Eye (tissue), 1 donor: ENCODE measurements at places on chromosomes 4 and X.

GRCh38 chr4:120672558-120673147 lies 249.9 kb downstream of the PRDM5 start:
- no peak for DNase-seq

- no peak for DNase-seq
Observed at GRCh38 chr4:92368653-92369052, 64.9 kb downstream of the GRID2 start.

DNA sequence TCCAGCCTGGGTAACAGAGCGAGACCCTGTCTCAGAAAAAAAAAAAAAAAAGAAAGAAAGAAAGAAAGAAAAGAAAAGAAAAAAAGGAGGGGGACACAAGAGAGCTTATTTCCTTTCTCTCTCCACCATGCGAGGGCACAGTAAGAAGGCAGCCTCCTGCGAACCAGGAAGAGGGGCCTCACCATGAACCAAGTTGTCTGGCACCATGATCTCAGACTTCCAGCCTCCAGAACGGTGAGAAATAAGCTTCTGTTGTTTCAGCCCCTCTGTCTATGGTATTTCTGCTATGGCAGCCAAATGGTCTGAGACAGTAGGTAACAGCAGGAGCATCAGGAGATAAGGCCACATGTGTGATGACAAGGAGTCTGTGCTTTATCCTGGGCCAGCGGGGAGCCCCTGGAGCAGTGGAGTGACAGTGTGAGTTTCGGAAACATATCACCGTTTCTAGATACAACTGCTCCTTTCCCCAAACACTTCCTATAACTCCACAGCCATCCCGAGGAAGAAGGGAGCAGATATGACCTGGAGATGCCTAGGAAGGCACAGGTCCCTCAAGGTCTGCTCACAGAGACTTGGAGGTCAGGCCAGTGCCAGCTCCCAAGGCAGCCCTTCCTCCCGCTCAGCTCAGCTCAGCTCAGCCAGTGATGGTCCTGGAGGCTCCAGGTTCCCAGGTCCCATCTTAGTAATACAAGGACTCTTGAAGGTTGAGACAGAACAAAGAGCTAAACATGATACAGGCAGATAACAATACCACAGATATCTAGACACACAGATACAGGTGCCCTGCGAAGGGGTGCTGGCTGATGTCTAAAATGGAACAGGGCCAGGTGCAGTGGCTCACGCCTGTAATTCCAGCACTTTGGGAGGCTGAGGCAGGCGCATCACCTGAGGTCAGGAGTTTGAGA lies 17.7 kb downstream of the JAKMIP1 start:
- no peak for DNase-seq

DNA sequence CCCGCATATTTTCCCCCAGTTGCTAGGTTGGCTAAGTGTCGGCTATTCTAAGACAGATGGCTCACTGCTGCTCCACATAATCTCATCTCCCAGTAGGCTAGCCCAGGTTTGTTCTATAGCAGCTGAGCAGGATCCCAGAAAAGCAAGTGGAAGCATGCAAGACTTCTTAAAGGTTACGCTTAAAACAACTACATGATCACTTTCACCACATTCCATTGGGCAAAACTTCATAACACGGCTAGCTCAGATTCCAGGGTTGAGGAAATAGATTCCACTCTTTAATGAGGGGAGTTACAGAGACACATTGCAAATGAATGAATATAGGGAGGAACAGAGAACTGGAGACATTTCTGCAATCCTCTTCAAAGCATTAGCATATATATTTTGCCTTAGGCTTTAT lies 12.9 kb upstream of the RAB33B start:
- DNase-seq, result no peak

DNA sequence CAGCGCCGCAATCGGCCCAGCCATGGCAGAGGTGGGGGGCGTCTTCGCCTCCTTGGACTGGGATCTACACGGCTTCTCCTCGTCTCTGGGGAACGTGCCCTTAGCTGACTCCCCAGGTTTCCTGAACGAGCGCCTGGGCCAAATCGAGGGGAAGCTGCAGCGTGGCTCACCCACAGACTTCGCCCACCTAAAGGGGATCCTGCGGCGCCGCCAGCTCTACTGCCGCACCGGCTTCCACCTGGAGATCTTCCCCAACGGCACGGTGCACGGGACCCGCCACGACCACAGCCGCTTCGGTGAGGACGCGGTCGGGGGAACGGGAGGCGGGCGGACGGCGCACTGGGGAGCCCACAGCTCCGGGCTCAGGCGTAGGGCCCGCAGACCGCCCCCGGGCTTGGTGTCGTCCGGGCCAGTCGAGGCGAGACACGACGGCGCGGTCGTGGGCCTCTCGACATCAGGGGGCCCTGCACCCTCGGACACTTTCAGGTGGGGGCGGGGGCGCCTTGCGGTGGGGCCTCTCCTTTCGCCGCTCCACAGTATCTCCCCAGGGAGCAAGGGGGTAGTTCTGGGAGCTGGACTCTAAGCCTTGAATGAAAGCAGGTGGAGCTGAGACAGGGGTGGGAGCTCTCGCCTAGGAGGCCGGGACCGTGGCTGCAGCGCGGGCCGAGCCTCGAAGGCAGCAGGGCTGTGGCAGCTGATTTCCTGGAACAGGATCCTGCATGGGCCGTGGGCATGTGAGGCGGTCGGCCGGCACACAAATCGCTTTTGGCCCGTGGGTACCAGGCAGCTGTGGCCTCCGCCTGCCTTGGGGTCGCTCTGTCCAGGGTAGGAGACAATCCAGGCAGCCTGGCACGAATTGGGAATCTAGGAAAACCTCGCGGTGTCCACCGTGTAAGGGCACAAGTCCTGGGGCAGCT lies 722 bp downstream of the FGF16 start:
- no peak for DNase-seq

DNA sequence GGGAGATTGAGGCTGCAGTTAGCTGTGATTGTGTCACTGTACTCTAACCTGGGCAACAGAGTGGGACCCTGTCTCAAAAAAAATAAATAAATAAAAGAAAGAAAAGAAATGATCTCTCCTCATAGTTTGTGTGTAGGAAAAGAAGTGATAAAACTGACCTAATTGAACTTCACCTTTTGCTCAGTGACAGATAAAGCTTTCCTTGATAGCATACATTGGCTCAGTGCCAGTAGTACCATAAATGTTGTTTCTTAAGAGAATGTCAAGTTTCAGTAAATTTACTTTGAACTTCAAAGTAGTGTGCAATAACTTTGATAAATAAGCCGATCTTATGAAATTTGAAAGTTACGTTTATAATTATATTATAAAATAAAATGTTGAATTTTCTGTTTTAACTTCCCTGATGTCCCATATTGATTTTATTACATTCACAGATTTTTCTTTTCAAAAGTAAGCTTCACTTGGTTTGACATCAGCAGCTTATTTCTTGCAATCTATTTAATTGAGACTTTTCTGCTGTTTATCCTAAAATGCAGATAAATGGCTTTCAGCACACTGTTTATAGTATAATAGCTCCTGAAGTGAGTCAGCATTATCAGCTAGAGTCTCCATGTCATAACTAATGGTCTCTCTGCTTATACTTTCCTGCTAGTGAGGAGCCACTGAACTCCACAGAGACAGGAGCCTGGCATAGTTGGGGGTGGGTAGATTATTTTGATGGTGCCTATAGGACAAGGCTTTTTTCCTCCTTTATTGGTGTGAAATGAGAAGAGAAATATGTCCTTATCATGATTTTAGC lies 330.1 kb downstream of the BMPR1B start:
- DNase-seq, result no peak

DNA sequence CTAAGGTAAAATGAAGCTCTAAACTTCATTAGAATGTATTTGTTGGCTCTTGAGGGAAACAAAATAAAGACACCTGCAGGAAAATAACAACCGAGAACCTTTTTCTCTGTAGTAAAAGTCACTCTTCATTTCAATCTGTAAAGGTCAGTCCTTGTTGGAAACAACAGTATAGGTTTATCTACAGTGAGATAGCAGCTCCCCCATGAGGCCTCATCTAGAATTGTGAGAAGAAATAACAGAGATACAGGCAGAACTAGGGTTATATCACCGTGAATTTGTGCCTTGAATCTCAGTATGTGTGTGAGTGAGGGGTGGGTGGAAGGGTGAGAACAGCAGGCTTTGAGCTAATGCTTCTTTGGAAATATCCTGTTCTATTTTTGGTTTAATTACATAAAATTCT lies 107.8 kb upstream of the FMR1 start:
- DNase-seq, result peak; percentile 57

GRCh38 chr4:159188646-159189045 lies 85.8 kb downstream of the RAPGEF2 start:
- DNase-seq, result no peak

GRCh38 chr4:54315561-54316538 lies 86.8 kb downstream of the PDGFRA start:
- DNase-seq, result no peak

DNA sequence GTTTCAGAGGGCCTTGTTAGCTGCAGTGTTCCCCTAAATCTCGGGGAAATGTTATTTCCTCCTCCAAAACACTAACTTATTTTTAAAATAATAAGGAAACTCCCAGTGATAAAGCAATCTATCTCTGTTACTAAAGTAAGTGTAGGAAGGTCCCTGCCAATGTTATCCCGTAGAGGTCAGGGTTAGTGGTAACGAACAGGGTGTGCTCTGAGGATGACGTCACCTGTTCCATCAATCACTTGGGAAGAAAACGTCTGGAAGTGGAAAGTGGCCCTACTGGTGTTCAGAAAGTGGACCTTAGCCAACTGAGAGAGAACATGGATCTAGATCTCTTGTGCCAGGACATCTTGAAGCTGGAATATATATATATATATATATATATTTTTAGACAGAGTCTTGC lies 249.5 kb downstream of the BCOR start:
- DNase-seq, result no peak

DNA sequence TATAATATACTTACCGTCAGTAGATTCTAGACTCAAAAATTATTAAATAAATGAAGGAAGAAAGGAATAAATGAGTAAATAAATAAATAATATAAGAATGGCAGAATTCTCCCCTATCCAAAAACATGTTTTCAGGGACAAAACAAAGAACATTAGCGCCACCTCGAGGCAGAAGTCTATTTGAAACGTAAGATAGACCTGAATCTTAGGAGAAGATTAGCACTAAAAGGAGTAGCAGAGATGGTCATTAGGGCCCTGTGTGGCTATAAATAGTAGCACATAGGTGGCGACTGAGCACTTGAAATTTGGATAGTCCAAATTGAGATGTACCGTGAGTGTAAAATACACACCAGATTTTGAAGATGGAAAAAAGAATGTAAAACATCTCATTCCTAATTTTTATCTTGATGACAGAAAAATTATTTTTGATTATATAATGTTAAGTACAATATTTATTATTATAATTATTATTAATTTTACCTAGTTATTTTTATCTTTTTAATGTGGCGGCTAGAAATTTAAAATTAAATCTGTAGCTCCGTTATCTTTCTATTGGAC lies 24.3 kb upstream of the SRD5A3 start:
- peak; percentile 96 for DNase-seq

- DNase-seq, result no peak
Observed at GRCh38 chr4:3786196-3786869, 20.1 kb downstream of the ADRA2C start.

- no peak for DNase-seq
Observed at GRCh38 chr4:166318810-166319525, 445.9 kb downstream of the TLL1 start.

GRCh38 chrX:153554519-153555167 lies 37.2 kb downstream of the ATP2B3 start:
- peak; percentile 85 for DNase-seq

DNA sequence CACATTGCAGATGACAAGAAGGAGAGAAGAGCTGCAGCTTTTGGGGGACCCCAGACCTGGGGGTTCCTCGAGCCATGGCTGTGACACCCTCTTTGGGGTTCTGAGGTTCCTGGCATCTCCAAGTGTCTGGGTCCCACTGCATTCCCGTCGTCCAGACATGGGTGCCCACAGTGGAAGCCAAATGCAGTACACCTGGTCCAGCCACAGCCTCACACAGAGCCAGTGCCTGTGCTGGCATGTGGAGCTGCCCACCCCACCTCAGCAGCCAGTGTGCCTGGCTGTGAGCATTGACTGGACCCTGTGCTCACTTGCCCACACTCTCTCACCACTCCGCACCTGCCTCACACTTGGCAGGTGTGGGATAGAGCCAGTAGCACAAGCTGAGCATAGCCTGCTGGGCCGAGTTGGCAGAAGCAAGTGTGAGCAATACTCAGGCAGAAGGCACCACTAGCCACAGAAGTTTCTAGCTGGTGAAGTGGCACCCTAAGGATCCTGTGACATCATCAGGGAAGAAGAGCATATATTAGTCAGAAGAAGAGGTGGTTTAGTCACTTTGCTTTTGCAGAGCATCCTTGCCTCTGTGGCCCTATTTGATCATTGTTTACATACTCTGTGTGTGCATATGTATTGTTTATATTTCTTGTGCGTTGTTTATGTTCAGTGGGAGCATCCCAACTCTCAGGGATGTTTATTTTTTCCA lies 65.0 kb upstream of the MAGEB2 start:
- DNase-seq, result no peak

DNA sequence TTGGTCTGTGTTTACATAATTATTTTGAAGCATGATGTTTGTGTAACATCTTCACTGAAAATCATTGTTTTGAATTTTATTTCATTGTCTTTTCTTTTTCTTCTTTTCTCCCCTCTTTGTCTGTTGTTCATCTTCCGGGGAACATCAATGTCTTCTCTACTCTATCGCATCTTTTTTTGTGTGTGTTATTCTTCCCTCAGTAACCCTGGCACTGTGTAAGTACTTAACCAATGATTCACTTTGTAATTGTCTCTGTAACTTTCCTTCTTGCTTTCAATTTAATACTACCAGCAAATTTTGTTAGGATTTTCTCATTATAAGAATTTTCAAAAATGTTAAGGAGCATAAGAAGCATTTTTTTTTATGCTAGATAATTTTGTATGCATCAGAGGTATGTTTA lies 130.8 kb downstream of the PDLIM5 start:
- no peak for DNase-seq

- DNase-seq, result no peak
Observed at GRCh38 chrX:121802881-121803412, 755.5 kb downstream of the GLUD2 start.

DNA sequence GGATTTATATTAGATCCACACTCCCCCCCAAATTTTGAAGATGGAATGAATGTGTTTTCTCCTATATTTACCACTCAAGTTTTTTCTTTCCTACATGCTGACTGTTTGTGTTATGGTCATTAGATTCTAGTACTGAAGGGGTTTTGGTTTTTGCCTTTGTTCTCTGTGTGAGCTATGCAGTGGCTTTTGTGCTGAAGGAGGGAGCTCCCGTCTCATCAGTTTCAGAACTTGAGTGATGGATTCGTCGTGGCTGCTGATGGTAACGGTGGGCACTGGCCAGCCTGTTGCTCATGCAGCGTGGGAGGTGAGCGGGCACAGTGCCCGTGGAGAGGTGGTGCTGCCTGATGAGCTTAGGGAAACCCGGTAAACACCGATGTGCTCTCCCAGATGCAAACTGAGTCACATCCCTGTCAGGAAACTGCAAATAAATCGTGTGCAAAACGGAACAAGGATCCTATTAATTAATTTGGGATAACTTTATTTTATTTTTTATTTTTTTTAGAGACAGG lies 101.5 kb downstream of the SORBS2 start:
- no peak for DNase-seq

DNA sequence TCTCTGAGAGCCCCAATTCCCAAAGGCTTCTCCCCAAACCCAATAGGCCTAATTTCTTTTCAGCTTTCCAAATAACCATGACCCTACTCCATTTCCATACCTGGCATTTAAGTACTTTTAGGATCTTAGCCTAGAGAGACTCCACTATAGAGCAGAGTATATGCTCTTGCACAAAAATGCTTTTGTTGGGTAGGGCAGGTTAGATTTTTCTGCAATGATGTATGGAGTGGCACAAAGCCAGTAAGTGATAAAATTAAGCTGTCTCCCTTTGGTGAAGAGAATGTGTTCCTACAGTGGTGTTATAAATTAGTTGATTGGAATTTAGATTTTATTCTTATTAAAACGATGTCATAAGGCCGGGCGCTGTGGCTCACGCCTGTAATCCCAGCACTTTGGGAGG lies 124.9 kb downstream of the INPP4B start:
- peak; percentile 9 for DNase-seq
